ENCODE measurements at places on chromosomes 16 and 17.
A peak's percentile ranks its signal among the peaks of the same experiment; 100 is the strongest.

GRCh38 chr17:57281887-57282286 is 25.6 kb downstream of the MSI2 start:
- no peak for DNase-seq

DNA sequence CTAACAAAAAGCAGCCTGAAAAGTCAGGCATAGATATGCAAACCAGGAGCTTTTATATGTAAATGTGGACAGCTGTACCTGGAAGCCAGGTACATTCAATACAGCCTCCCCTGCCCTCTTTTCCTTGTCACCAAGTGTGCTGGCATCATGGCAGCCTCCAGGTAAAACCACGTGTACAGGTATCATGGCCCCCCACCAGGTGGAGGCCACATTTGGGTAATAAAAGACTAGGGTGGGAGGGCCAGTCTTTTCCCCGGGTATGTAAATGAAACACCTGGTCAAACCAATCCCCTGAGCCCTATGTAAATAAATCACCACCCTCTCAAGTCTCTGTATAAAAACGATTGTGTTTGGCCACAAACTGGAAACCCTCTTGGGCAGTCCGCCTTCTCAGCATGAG is 226.4 kb upstream of the GOT2 start:
- no peak for DNase-seq

GRCh38 chr16:11966173-11966572 is 1.2 kb downstream of the TNFRSF17 start:
- no peak for DNase-seq

DNA sequence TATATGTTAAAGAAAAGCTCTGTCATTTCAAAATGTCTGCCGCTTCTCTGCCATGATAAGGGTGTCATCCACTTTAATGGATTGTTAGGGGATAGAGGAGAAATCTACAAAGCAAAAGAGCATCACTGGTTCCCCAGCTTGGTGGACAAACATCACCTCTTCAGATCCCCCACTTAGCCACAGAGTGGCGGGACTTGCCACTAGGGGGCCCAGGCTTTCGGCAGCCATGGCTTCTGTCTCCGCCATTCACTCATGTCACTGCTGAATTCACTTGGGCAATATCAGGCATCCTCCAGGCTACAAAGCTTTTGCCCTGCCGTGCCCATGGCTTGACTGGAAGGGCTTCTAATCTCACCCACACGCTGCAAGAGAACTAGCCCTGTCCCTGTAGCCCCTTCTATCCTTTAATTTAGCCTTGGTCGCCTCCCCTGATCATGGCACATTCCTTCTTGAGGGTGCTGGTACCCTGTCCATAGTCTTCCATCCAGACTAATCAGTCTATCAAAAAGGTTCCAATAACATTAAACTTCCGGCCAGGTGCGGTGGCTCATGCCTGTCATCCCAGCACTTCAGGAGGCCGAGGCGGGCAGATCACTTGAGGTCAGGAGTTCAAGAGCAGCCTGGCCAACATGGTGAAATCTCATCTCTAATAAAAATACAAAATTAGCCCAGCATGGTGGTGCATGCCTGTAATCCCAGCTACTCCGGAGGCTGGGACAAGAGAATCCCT is 34.7 kb downstream of the SBK1 start:
- peak; percentile 50 for DNase-seq

DNA sequence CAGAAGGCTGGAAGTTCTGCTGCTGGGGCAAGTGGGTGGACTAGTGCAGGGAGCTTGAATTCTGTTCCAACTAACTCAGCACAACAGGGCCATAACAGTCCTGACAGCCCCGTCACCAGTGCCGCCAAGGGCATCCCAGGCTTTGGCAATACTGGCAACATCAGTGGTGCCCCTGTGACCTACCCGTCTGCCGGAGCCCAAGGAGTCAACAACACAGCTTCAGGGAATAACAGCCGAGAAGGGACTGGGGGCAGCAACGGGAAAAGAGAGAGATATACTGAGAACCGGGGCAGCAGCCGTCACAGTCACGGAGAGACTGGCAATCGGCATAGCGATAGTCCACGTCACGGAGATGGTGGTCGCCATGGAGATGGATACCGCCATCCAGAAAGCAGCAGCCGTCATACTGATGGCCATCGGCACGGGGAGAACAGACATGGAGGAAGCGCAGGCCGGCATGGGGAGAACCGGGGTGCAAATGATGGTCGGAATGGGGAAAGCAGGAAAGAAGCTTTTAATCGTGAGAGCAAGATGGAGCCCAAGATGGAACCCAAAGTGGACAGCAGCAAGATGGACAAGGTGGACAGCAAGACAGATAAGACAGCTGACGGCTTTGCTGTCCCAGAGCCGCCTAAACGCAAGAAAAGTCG is 9.4 kb upstream of the PSMC5 start:
- no peak for DNase-seq

GRCh38 chr16:12155235-12155634 is 178.7 kb downstream of the SNX29 start:
- DNase-seq = no peak

DNA sequence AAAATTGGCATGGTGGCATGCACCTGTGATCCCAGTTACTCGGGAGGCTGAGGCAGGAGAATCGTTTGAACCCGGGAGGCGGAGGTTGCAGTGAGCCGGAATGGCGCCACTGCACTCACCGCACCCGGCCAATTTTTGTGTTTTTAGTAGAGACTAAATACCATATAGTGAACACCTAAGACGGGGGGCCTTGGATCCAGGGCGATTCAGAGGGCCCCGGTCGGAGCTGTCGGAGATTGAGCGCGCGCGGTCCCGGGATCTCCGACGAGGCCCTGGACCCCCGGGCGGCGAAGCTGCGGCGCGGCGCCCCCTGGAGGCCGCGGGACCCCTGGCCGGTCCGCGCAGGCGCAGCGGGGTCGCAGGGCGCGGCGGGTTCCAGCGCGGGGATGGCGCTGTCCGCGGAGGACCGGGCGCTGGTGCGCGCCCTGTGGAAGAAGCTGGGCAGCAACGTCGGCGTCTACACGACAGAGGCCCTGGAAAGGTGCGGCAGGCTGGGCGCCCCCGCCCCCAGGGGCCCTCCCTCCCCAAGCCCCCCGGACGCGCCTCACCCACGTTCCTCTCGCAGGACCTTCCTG is at the start of gene HBQ1:
HBQ1 (plus strand) TSS at position 359 of the 575 bp plus-strand sequence; CDS start at position 387, 28 bp downstream.
- DNase-seq = no peak

DNA sequence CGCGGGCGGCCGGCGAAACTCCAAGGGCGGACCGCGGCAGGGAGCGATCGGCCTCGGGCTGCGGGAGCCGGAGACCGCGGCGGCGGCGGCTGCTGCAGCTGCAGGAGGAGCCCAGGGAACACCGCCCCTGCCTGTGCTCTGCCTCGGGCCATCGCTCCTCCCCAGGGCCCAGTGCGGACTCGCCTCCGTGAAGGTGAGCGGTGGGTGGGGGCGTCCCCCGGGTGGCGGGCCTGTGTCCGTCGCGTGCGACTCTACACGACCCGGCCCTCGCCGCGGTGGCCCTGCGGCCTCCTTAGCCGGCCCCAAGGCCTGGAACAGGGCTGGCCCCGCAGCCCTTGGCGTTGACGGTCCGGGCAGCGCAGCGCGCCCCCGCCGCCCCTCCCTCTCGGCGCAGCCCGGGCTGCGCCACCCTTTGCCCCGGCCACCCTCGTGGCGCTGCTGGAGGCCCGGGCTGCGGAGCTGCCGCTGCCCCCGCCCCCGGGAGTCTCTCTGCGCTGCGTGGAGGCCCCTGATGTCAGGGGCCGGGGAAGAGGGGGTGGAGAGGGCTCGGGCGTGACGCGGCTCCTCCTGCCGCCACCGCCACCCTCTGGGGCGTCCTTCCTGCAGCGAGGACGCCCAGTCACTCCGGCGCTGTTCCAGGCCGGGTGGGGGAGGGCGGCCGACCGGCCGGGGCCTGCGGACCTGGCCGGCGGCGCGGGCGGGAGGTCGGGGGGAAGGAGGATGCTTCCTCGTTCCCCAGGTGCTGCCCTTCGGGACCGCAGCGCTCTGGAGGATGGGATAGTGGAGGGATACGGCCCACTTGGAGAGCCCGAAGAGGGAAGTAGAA is 485 bp downstream of the DYNLL2 start:
- peak; percentile 59 for DNase-seq

DNA sequence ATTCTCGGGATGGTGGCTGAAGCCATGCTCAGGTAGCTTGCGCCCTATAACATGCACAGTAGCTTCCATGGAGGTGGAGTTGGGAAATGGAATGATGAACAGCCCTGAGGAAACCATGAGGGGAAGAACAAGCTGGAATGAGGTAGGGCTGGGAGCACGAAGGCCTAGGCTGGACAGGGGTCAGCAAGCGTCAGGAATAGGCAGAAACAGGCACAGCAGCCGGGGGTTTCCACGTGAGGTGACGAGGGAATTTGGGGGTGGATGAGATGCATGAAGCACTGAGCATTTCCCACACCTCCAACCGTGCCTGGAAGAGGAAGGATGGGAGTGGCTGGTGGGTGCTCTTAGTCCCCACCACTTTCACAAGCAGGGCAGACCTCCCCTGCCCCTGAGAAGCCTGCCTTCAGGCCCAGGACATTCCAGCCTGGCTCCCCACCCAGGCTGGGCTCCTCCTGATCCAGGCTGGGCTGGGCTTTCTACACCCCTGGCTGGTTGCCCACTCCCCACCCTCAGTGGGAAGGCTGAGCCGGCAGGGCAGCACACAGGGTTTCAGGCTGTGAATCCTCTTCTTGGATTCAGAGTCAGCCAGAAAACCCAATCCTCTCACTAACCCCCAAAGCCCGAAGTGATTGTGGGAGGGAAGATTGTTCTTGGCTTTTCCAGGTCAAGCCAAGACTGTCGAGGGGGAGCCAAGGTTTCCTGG is 21.9 kb downstream of the PLEKHG4 start:
- no peak for DNase-seq

DNA sequence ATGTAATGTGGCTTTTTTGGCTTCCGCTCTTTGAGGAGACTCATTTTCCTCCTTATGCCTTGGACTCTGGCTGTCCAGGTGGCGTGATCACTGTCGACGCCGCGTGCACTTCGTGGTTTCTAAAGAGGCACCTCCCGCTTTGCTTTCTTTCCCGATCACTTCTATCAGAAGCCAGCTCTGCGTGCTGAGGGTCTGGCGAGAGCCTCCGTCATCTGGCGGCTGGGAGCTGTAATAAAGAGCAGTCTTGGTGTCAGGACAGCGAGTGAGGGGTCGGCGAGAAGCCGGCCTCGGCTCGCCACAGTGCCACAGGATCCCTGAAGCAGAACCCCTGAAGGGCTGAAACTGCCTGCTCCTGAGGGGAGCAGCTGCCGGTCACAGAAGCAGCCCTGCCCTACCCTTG is 7.4 kb downstream of the ZNF750 start:
- no peak for DNase-seq

Measured in activated effector memory CD4-positive, alpha-beta T cell treated with Interleukin-2 at 50 U/mL for 16 hours (primary cell).